ENCODE measurements at places on chromosomes 2 and 18.

GRCh38 chr2:107349329-107349728 lies 463.4 kb upstream of the ST6GAL2 start:
- DNase-seq, result no peak

- no peak for DNase-seq
Observed at GRCh38 chr18:44786688-44787087, 106.0 kb downstream of the SETBP1 start.

GRCh38 chr2:218890369-218890768 lies 9.7 kb downstream of the WNT10A start:
- no peak for DNase-seq

DNA sequence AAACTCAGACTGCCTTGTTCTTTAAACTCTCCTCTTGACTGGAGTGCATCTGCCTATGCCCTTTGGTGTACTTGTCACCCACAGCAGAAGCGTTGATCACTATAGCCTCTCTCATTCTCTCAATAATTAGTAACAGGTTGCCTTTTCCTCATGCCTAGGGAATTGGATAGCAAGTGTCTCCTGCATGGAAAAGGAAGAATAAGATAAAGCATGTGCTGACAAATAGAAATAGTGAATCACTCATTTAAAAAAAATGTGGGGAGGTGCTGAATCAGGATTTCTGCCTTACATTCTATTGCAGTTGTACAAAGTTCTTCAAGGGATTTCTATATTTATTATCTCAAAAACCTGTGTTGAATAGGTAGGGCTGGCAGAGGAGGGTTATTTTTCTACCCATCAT lies 323.0 kb downstream of the TXNL1 start:
- DNase-seq, result no peak

- no peak for DNase-seq
Observed at GRCh38 chr18:23740105-23740830, 51.0 kb downstream of the LAMA3 start.

- no peak for DNase-seq
Observed at GRCh38 chr2:23419171-23420090, 34.5 kb downstream of the KLHL29 start.
